AG08395 (cell line): ENCODE measurements at places on chromosomes 1 and 21.

- DNase-seq: no peak
These were observed 46.0 kb downstream of the RPL5 start for GRCh38 chr1:92877792-92878191.

GRCh38 chr1:156600733-156601121 is 552 bp downstream of the GPATCH4 start:
- no peak for DNase-seq

- no peak for DNase-seq
These were observed 22.0 kb downstream of the UBE2G2 start for GRCh38 chr21:44779417-44780136.

DNA sequence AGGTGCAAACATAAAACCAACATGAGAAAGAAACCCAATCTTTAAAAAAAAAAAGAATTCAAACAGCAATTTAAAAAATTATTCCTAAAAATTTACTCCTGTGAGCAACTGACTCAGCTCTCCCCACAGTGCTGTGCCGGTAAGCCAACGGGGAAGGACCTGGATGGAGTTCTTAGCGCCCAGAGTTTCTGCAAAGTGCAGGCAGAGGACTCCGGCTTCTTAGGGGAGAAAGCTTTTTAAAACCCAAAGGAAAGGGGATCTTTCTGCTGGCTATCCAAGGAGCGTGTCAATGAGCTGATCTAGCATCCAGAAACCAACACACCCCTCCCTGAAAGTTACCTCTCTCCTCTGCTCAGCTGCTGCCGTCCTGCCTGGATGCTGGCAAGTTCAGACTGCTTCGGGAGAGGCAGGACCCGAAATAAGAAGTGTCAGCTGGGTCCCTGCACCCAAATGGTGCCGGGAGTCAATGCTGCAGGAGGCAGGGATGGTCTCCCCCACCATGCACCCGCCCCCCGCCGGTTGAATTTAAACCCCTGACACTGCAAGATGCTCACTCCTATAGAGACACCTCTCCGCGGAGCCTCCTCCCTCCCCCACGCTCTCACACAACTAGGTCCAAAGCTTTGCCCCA is 32.2 kb upstream of the H6PD start:
- DNase-seq: no peak

DNA sequence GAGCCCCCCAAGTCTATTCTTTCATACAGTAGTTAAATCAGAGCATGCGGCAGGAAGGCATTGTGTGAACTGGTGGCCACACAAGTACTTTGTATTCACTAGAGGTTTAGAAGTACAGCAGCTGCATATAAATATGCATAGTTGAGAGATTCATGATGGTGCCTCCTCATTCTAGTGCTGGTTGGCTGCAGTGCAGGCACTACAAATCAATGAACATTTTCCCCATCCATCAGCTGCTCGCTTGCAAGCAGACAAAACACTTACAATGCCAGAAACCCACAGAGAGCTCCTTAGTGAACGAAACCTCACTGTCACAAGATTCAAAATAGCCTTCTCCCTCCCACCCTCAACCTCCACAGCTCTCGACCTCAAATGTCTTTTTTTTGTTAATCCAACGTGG is 726.2 kb downstream of the USP25 start:
- no peak for DNase-seq

- DNase-seq: peak; percentile 55
These were observed 273.1 kb upstream of the SNX7 start for GRCh38 chr1:98388441-98388840.

GRCh38 chr1:83857103-83857502 is 141.8 kb downstream of the TTLL7 start:
- DNase-seq: peak; percentile 54
